Left lobe of liver (tissue), 2 donors: ENCODE measurements at places on chromosomes 1 and 21. TPM values are rescaled to one million over a fixed set of nuclear protein-coding genes. Genes with fewer than 3 reads are reported as not detected.

DNA sequence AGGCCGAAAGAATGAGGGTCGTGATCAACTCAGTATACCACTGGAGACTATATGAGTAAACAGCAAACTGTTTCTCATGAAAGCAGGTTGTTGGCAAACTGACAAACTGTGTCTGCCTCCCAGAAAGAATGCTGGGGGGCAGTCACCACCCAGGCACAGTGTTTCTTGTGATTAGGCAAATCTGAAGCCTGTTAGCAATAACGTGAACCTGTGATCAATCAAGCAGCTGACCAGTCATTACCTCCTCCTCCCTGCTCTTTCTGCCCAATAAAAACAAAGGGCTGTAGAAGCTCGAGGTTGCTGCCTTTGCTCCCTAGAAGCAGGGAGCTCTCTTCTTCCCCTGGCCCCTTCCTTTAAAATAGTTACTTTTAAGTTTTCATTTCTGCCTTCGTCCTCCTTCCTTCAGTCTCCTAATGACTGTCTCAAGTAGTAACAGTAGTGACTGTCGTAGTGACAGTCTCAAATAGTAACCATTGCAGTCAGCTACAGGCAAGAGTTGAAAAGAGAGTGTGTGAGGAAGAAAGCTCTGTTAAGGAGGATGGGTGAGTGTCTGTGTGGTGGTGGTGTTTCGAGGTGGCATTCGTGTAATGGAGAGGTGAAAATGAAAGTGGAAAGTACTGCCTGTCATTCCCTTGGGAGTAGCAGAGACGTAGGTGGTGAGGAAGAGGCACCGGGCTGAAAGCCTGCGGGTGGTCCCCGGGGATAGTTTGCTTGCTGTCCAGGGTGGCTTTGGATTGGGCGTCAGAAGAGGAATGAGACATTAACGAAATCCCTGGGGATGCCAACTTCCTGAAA is 14.5 kb downstream of the HHAT start:
- no peak for DNase-seq

SPRR1A gene
- not detected for total RNA-seq

DNA sequence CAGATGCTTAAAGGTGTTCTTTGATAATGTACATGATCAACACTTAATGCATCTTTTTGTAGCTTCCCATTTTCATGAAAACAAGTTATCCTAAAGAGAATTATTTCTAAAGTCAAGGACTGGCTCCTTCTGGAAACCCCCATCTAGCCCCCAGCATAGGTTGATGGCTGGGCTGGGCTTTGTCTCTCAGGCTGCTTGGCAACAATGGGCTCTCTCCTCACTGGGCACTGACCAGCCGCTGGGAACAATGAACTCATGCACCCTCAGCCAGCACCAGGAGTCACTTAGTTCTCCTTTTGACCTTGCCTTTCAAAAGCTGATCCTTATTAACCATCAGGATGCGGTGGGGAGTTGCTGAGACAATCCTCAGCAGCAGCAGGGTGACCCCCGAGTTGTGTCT is 293.0 kb upstream of the PLXNA2 start:
- no peak for DNase-seq

DNA sequence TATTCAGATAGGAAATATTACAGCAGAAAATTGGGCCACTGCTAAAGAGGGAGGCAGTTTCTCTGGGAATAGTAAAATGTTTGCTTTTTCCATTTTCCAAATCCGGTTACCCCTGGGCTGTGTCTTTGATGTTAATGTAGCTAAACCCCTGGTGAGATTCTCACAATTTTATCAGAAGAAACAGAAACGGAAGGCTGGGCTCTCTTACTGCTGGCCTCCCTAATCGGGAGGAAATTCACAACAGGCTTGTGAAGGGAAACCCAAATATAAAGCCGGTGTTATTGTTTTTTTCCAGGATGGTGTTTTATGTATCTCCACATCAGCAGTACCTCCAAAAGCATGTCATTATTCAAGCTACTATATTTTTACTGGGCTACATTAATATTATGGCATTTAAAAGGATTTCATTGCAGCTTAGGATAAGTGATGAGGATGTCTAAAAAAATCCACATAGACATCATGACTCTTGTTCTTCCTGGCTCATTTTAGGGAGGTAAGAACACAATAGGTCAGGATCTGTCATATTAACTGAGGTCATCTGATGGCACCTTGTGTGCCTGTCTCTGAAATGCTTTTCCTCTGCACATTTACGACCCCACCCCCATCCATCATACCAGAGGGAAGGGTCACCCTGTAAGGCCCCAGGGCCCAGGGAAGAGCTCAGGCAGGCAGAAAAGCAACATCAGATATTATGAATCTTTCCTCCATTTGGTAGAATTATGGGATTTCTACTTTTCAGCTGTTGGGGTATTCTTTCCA is 158.7 kb downstream of the DSCAM start:
- no peak for DNase-seq

GRCh38 chr21:33712022-33712803 is 69.9 kb downstream of the ITSN1 start:
- DNase-seq, result no peak

GRCh38 chr1:20358761-20359263 is 68.1 kb downstream of the VWA5B1 start:
- peak; percentile 86 for DNase-seq

FCER1G gene
- total RNA-seq, result 13.4 TPM

GRCh38 chr1:201399352-201400126 is 415 bp upstream of the LAD1 start:
- DNase-seq, result peak; percentile 93

- no peak for DNase-seq
Observed at GRCh38 chr1:187844313-187844712, 1015.6 kb downstream of the PLA2G4A start.

DNA sequence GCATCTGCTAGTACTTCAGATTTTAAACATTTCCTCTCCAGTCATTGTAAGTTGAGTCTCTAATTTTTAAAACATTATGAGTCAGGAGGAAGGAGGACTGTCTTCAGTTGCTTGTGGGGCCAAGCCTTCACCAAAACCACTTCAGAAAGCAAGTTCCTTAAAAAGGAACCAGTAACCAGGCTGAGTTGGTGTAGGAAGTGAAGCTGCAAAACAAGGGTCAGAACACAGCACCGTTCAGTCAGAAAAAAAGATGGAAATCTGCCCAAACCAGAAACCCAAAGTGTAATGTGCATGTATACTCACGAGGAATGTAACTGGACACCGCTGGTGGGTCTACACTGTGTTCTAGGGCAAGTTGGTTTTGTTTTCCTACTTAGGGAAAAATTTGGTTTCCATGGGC is 402.1 kb downstream of the SETD4 start:
- DNase-seq, result no peak

DNA sequence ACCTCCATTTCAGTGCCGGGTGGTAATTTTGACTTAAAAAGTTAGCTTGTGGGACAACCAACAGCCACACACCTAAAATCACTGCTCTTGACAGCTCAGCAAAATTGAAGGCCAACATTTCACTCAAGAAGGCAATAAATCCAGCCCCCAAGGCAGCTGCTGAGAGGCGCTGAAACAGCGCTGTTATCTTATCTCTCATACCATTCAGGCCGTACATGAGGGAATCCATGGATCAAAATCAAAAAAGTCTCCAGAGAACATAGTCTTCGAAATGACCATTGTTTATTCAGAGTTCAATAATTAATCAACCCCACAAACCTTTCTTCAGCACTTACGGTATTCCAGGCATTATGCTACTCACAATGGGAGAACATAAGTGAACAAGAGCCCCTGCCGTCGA is 38.5 kb downstream of the ZBTB18 start:
- DNase-seq, result no peak

DNA sequence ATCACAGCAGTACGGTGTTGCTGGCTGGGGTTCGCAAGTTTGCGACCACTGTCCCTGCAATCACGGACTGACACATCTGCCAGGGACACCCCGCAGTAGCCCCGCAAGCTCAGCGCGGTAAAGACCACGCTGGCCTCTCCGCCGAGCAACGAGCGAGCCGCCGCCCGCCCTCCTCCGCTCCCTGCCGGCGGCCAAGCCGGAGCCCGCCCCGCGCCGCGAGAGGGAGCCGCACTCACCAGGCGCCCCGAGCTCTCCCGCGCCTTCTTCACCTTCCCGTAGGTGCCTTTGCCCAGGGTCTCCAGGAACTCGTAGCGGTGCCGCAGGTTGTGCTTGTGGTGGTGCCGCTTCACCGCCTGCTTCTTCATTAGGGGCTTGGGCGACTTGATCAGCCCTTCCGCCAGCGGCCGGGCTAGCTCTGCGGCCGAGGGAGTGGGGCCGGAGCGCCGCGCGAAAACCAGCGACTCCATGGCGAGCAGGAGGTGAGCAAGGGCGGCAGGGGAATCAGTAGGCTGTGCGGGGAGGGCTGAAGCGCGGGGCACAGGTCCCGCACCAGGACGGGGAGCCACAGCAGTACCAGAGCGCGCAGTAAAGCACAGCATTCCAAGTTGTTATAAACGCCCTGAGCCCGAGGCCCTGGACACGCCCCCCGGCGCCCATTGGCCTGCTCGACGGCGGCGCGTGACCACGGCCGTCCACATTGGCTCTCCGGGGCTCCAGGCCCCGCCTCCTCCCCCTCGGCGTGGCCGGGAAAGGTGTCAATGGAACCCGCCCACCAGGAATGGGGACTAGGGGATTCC is at the start of gene NUAK2:
NUAK2 (minus strand) TSS at position 584 of the 797 bp plus-strand sequence; CDS start at position 467, 117 bp downstream.
- peak; percentile 97 for DNase-seq

- no peak for DNase-seq
Observed at GRCh38 chr1:78071696-78072095, 25.9 kb downstream of the GIPC2 start.

CD101 gene
- 0.15 TPM for total RNA-seq

GRCh38 chr1:41399145-41399795 is 38.0 kb downstream of the FOXO6 start:
- no peak for DNase-seq

DNA sequence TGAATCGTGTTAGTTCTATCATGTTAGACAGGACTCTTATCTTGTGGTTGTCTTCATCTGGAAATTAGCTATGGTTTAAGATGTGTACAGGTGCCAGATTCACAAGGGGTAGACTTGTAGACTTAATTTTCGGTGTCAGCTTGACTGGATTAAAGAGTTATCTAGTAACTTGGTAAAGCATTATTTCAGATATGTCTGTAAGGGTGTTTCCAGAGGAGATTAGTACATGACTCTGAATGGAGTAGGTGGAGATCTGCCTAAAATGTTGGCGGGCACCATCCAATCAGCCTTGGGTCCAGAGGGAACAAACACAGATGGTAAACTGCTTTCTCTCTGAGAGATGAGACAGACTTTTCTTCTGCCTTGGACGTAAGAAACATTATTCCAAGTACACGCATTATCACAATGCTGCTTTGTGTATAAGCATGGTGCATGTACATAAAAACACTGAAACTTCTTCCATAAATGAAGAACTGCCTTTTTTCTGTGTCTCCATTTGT is 434.6 kb downstream of the SMYD3 start:
- no peak for DNase-seq

KRTAP19-3 gene
- total RNA-seq, result not detected

GRCh38 chr1:22500471-22500870 is 48.8 kb downstream of the ZBTB40 start:
- peak; percentile 63 for DNase-seq

- DNase-seq, result no peak
Observed at GRCh38 chr1:60821156-60821555, 261.2 kb upstream of the NFIA start.

RGS1 gene
- 3.1 TPM for total RNA-seq

BACE2 gene
- 4.1 TPM for total RNA-seq

ITGB2 gene
- 13.6 TPM for total RNA-seq

DNA sequence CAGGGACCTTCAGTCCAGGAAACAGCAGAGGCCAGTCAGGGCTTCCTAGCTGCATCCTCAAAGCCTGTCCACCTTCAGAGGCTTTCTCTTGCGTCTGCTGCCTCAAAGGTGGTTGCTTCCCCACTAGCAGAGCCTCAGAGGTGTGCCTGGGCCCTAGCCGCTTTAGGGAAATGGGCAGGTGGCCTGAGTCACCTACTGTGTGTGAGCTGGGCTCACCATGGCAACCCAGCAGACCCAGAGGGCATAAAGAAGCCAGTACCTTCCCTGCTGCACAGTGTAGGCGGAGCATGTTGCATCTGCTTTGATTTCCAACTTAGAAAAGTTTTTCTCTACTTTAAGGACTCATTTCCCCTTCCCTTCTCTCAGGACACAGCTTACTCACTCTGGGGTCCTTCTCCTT is 12.5 kb downstream of the SLC9A1 start:
- no peak for DNase-seq

GRCh38 chr1:8284127-8284526 is 33.8 kb upstream of the SLC45A1 start:
- no peak for DNase-seq

DNA sequence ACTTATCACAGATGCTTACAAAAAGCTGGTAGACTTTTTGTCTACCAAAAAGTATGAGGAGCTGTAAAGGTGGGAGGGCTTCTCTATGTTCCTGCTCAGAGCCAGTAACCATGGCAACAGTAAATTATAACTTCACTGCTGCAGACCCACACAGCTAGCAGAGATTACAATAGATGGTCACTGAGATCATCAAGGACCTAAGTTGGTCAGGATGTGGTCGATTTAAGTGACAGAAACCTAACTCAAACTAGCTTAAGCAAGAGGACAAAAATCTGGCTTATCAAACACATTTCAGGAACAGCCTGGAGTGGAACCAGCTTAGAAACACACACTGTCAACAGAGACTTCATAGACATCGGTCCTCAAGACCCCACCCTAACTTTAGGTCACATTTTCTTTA is 113.4 kb upstream of the ATP1A1 start:
- no peak for DNase-seq

GRCh38 chr1:14954210-14954609 is 199.3 kb upstream of the TMEM51 start:
- DNase-seq, result no peak

IGFN1 gene
- total RNA-seq, result not detected

AUNIP gene
- total RNA-seq, result not detected

- no peak for DNase-seq
Observed at GRCh38 chr1:203549309-203549708, 55.4 kb downstream of the OPTC start.

DNA sequence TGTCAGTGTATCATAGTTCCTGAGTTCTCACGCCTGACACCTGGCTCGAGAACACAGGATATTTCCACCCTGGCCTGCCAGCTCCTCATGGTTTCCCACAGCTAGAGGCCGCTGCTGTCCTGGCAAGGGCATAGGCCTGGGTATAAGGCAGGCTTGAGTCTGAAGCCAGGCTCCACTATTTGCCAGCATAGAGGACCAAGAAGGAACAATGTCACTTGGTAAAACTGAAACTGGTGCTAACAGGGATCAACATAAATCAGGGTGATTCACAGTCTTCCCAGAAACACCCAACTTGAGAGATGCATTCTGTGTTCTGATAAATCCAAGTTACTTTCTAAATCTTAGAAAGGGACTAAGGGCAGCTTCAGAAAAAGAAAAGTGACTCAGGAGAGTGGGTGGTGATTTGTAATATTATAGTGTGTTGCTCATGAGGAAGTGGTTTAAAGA is 6.9 kb upstream of the S100A2 start:
- peak; percentile 87 for DNase-seq

- no peak for DNase-seq
Observed at GRCh38 chr21:14550135-14550534, 4.0 kb upstream of the SAMSN1 start.

KDF1 gene
- 2.9 TPM for total RNA-seq

DNA sequence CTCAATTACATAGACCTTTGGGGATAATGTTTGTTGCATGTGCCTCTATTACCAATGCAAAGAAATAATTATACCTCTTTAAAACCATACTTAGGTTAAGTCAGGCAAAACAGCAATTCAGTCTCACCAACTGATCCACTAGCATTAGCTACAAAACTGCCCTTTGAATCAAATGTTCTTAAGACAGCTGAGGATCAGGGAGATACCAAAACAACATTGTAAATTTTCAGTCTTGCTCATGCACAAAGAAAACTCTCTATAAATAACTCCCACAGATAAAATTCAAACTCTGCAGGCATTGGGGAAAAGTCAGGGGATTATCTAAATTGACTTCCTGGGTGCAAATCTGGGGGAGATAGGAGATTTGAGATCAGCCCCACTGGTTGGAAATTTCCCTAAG is 100.9 kb upstream of the DPT start:
- no peak for DNase-seq
